Ovary (tissue), 10 donors: ENCODE measurements at places on chromosomes 16 and 17. TPM values are rescaled to one million over a fixed set of nuclear protein-coding genes. Genes with fewer than 3 reads are reported as not detected.

- DNase-seq: peak; percentile 62
Measured at GRCh38 chr17:164303-165235, 16.9 kb downstream of the DOC2B start.

GRCh38 chr16:65619606-65620005, 497.7 kb upstream of the CDH11 start:
- DNase-seq: no peak

DNA sequence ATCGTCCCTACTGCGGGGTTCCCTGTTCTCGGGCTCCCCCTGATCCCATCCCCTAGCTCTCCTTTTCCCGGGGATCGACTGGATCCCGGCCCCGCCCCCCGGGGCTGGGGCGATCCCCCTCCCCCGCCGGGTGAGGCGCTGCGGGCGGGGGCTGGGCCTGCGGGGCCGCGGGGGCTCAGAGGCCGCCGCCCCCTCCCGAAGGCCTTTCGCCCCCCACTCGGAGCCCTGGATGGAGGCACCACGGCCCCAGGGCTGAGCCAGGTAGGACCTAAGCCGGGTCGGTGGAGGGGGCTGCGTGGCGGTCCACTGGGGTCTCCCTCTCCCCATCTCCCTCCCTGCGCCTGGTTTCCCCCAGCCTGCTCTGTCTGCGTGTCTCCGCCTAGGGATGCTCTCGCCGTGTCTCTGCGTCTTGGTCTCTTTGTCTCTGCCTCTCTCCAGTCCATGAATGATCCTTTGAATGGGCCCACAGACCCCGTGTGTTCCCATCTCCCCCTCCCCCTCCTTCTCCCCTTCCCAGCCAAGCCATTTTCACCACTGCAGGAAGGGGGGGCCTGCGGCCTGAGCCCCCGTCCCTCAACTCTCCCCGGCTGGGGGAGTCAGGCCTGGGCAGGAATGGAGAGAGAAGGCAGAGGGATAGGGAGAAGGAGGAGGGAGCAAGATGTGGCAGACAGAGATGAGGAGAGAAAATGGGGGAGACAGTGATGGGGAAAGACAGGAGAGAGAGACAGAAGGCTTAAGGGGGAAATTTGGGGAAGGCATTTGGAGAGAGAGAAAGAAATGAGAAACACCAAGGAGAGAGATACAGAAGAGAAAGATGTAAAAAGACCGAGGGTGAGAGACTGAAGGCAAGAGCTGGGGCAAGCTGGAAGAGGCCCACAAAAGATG, 1.7 kb upstream of the TMEM256 start:
- peak; percentile 72 for DNase-seq

DNA sequence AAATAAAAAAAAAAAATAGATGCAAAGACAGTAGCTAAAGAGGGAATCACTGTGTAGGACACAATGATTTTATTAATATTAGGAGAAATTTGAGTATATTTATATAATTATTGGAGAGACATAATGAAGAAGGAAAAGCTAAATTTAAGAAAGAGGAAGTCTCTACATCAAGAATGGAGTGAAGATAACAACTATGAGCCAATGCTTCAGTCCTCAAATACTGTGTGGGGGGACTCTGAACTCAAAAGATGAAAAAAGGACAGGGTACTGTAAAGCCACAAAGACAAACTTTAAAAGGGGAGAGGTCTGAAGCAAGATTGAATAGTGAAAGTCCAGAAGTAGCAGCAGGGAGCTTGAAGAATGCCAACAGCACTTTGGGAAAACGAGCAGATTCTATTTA, 44.7 kb downstream of the SKAP1 start:
- no peak for DNase-seq

GRCh38 chr17:77279448-77280303, 138.9 kb downstream of the SEC14L1 start:
- no peak for DNase-seq

Gene TRPV2
- 13.1 TPM for polyA plus RNA-seq

Gene C16orf92
- polyA plus RNA-seq: not detected

Gene FAM222B
- 9.5 TPM for polyA plus RNA-seq

Gene SMTNL2
- polyA plus RNA-seq: 4.7 TPM

- no peak for DNase-seq
Measured at GRCh38 chr16:30049871-30050270, 15.7 kb upstream of the ALDOA start.

DNA sequence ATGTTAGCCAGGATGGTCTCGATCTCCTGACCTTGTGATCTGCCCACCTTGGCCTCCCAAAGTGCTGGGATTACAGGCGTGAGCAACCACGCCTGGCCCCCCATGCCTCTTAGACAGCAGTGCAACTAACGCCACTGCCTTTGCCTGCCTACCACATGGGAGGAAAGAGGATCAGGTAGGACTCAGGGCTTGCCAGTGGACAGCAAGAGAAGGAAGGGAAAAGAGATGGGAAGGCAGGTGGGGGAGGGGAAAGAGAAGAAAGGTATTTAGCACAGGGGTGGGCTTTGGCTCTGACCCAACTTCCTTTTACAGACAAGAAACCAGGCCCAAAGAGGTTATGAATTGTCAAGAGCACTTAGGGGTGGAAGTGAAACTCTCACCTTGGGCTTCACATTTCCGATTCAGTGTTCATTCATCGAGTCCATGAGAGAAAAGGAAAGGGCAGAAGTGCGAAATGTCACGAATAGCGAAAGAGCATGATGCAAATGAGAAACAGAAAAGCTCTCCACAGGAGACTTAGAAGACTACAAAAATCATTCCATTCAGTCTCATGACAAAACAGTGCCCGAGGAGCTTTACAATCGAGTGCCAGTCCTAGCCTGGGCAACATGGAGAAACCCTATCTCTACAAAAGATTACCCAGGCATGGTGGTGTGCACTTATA, 36.4 kb downstream of the CDK5R1 start:
- DNase-seq: no peak

DNA sequence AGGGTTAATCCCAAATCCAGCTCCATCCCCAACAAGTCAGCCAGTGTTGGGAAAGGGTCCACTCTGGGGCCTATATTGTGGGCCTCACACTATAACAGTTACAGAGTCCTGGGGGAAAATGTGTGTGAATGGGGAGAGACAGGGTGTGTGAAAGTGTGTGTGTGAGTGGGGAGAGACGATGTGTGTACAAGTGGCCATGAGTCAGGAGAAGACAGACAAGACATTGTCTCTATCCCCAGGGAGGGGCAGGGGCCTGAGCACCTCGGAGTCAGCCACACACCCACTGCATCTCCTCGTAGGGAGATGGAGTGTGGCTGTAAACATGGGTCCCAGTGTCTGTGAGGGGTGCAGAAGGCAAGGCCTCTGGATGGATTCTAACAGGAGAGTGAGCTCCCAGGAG, 2.9 kb downstream of the CRHR1 start:
- no peak for DNase-seq
